ENCODE measurements at places on chromosomes 3 and 15. TPM values are rescaled to one million over a fixed set of nuclear protein-coding genes. Genes with fewer than 3 reads are reported as not detected.

- DNase-seq, result no peak
Observed at GRCh38 chr3:138946663-138947494, at the start of the genes FOXL2 and FOXL2NB. Gene FOXL2 (minus strand): TSS chr3:138947137. CDS start chr3:138946722, 415 bp downstream. Gene FOXL2NB (plus strand): TSS chr3:138947217. CDS start chr3:138947365, 148 bp downstream.

DNA sequence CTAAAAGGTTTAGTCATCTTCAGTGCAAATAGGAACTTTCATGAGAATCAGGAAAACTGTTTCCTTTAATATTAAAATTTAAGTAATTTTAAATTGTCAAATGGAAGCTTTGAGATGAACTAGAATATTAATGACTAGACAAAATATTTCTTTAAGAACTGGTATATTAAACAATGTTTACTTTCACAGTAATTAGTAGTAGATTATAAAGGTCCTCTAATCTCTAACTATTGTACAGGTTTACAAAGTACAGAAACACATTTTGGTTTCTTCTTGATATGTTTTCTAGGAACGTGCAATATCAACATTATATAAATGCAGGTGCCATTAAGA lies 138.9 kb downstream of the CLASP2 start:
- DNase-seq, result no peak

- no peak for DNase-seq
Observed at GRCh38 chr3:159616234-159616825, 372.3 kb upstream of the IL12A start.

- no peak for DNase-seq
Observed at GRCh38 chr3:13529196-13530112, 19.5 kb upstream of the FBLN2 start.

GRCh38 chr15:23913635-23914034 lies 226.5 kb upstream of the NDN start:
- DNase-seq, result no peak

GRCh38 chr3:148389916-148390315 lies 307.8 kb upstream of the AGTR1 start:
- DNase-seq, result no peak

DNA sequence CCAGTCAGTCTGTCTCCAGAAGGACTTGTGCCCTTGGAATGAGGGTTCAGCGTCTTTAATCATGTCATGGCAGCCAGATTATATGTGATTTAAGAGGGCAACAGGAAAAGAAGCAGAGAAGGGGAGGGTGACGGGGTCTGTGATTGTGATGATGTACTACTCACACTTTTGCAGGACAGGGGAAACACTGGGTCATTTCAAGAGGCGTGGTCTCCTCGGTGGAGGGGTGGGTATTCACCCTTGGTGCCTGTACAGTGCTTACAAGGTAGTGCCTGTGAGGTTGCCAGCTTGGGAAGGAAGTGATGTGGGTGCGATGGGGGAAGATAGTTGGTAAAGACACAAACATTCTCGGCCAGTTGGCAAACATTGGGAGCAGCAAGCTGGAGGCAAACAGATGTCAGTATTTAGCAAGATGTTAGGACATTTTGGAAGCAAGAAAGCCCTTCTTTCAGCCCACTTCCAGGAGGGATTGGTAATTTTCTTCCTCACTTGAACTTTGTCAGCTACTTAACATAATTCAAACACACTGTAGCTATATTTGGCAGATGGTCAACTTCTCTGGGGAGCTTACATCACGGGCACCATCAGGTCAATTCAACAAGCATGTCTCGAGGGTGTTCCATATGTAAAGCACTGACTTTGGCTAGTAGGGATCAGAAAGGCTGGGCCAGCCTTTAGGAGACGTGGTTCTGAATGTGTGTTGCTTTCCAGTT lies 71.4 kb upstream of the ROPN1 start:
- no peak for DNase-seq

- DNase-seq, result no peak
Observed at GRCh38 chr3:108036984-108037741, 53.7 kb downstream of the CD47 start.

DNA sequence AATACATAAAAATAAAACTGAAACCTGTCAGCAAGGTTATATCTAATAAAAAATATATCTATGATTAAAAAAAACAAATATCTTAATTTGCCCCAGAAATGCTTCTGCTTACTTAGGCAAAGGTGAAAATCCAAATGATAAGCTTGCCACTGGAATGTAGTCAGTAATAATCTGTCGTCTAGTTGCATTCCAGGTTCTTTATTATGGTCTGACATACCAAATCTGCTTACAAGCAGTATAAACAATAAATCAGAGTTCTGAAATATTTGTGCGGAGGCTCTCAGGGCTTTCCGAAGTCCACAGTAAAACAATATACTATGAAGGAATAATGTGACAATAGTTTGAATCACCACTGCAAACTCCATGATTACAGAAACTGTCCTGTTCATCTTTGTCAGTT lies 1133.5 kb downstream of the ROBO1 start:
- no peak for DNase-seq

DNA sequence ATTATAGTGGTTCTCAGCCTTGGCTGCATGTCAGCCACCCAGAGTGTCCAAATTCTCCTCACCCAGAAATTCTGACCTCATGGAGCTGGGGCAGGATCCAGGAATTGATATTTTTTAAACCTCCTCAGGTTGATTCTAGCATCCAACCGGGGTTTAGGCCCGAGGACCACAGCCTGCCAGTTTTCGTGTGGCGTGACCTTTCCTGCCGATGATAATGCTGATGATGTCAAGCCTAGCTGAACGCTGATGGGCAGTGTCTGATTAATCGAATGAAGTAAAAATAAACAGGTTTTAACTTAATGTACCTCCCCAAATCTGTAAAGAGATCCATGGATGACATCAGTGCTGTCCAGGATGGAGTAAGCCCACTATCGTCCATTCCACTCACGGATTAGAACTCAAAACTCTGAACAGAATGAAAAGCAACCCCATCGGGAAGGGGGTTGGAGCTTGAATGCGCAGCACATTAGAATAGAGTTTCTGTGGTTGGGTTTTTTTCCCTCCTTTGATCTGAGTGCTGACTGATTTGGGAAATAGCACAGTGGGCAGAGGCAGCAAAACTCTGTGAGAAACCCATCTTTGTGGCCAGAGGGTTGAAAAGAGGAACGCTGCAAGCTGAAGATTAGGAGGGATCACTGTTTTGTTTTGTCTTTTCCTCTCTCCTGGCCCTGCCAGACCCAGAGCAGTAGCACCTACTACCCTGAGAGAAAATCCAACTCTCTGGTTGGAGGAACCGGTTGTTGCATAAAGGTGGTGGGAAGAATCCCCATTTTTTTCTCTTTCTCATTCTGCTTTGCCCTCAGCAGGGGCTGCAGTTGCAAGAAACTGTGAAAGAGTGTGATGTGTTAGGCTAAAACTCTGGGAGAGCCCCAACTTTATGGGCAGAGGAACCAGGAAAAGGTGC lies 153.9 kb downstream of the APBA2 start:
- DNase-seq, result no peak

DNA sequence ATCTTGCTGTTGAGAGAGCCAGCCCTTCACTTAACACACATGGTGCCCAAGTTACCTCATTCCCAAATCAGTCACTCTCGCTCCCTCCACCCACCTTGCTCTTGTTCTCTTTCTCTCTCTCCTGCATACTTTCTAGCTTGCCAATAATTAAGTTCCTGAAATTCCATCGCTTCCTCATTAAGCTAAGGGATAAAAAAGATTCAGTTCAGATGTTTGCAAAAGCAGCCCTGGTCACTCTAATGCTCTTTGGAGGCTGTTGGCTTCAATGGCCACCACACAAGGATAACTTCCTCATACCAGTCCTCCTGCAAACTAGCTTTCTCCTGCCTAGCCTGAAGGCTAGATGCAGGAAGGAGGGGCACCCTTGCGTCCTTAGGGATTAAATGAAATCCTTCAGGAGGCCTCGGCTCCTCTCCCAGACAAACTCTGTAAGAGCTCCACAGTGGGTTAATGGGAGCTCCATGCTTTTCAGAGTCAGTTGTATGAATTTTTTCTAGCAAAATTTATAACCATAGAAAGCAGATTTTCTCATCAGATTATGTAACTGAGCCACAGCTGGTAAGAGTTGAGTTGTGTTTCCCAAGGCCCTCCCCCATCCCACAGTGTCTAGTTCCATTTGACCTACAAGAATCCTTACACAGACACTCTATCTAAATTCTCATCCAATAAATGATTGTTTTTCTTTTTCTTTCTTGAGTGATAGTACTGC lies 176.6 kb upstream of the TRIM42 start:
- DNase-seq, result no peak

- no peak for DNase-seq
Observed at GRCh38 chr3:55870594-55870993, 383.5 kb upstream of the WNT5A start.

DNA sequence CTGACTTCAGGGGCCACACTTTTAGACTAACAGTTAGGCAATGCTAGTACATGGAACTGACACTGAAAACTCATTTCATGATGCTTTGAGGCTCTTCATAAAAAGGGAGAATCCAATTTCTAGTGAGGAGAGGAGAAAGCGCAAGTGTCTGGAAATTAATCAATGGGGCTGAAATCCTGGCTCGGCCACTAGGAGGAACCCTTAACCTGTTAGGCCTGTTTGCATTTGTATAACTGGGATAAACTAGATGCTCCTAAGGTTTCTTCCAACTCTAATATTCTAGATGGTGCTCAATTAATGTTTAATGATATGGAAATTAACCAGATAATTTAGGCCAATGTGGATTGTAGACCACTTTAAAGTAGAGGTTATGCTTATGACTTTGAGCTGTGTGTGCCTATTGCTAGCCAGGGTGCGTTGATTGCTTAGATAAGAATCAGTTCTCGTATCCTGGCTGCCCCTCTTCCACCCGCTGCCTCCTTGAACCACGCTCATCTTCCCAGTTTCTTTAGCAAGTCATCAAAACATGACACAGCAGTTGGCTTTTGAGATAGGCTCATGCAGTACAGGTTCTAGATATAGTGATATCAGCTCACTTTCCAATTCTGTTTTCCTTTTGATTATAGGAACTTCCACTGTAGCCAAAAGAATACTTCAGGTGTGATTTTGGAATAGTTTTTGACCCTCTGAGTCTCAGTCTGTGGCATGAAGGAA lies 16.8 kb upstream of the CRBN start:
- no peak for DNase-seq

- DNase-seq, result no peak
Observed at GRCh38 chr3:52227766-52228165, 2.3 kb upstream of the TLR9 start.

DNA sequence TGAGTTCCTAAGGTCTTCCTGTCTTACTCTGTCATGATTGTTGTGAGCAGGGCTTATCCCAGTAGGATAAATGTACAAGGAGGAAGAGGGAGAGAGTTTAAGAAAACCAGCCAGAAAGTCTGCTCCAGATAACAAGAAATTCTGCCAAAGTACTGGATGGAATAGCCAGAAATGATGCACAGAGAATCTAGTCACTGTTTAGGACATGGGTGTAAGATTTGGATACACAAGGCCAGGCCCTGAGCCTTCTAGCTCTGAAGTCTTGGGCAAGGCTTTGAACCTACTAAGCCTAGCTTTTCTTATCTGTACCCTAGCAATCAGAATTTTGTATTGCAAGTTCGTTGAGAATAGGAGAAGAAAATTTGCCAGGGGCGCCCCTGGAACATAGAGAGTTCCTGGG lies 180.4 kb upstream of the ROPN1 start:
- no peak for DNase-seq

GRCh38 chr3:40309925-40310695 lies 603 bp downstream of the EIF1B start:
- DNase-seq, result no peak

DNA sequence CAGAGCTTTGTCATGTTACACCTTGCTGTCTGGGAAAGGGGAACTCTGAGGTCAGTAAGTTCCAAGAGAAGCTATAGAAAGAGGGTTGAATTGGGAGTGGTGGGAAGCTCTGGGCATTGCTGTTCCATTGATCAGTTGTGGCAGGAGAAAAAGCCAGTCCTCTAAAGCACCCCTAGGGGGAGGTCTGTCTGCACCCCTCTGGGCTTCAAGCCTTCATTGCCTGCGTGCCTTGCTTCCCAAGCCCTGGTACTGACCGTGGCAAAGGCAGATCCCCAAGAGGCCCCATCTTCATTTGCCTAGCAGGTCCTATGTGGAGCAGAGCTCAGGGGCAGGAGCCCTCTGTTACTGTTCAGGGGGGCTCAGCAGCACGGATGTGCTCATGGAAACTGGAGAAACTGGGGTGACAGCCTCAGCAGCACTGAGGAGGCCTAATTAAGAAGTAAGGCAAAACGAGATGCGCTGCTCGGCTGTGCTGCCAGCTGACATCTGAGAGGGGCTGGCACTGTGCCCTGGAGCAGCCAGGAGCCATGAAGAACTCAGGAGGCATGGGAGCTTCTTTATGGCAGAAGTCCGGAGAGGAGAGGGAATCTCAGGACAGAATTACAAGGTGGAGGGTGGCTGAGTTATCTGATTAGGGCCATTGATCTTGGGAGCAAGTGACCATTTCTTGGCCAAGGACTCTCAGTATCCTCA lies 270.9 kb downstream of the RPLP1 start:
- no peak for DNase-seq

DNA sequence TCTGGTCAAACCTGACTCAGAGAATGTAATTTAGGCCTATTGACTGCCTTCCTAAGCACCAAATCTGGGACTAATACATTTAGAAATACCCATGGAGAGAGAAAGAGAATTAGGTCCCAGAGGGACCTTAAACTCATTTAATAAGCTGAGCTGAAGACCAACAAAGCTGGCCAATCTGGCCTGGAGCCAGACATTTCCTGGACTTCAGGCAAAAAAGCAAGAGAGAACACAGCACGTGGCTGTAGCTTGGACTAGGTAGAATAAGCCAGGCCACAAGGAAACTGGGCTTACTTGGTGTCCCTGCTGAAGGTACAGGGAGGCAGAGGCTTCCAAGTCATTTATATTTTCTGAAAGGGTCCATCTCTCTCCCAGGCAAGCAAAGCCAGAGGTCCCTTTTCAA lies 88.1 kb downstream of the RTP4 start:
- peak; percentile 38 for DNase-seq

GRCh38 chr3:151925876-151926275 lies 52.4 kb downstream of the SUCNR1 start:
- no peak for DNase-seq

- DNase-seq, result peak; percentile 5
Observed at GRCh38 chr3:105823149-105823867, 45.5 kb downstream of the CBLB start.

DNA sequence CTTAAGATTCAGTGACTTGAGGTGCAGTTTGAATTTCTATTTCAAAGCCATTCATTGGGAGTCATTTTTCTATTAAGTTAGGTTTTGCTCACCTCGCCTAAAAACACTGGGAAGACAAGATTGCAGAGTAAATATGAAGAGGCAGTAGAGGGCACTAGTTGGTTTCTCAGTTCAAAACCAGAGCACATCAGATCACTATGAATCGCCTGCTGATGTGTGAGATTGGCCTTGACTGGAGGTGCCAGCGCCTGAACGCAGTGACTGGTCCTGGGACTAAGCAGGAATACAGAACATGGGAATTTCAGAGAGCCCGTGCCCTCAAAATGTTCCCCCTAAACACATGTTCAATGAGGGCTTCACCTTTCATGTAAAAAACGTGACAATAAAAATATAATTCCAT lies 229.0 kb downstream of the ITPR1 start:
- DNase-seq, result no peak

The GOLGA8R gene
- total RNA-seq, result 11.9 TPM

The TXNRD3 gene
- 8.3 TPM for total RNA-seq

The TERC gene
- 126 TPM for total RNA-seq

The RAD54L2 gene
- 41.8 TPM for total RNA-seq

The IL17RE gene
- 5.7 TPM for total RNA-seq

Measured in thoracic aorta (tissue), 2 donors.